ENCODE measurements at places on chromosomes 12 and 14.

- no peak for DNase-seq
These were observed 556.6 kb downstream of the CCER1 start for GRCh38 chr12:90398285-90398836.

- DNase-seq: peak; percentile 93
These were observed at the start of gene CDKN1B for GRCh38 chr12:12716793-12717585. Gene CDKN1B (plus strand): TSS chr12:12717368. CDS start chr12:12717840, 472 bp downstream.

DNA sequence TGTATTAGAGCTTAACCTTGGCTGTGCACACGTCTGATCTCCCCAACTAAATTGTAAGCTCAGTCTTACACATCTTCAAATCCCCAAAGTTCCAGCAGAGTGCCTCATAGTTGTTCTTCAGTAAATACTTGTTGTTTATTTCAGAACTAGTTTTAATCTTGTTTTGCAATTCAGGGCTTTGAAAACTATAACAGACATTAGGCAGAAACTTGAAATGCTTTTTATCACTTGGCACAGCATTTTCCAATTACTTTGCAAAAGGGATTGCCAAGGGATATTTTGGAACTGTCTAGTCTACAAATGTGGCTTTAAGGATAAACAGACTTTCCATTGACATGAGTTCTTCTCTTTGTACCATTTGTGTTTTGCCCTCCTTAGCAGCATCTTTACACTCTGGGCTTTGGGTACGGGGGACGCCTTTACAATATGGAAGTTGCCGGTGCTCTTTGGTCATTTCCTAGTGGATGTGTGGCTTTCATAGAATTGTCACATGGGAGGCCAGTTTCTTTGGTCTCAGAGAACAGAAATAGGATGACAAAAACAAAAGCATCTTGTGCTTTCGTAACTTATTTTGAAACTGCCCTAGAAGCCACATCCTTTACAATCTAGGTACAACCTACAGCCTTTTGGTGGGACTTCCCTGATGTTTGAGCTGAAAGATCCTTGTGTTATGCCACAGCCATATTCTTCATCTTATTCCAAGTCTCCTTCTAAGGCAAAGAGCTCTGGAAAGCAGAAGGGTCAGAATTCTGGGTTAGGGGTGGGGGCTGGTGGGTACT, 96.9 kb downstream of the NPAS3 start:
- DNase-seq: no peak

DNA sequence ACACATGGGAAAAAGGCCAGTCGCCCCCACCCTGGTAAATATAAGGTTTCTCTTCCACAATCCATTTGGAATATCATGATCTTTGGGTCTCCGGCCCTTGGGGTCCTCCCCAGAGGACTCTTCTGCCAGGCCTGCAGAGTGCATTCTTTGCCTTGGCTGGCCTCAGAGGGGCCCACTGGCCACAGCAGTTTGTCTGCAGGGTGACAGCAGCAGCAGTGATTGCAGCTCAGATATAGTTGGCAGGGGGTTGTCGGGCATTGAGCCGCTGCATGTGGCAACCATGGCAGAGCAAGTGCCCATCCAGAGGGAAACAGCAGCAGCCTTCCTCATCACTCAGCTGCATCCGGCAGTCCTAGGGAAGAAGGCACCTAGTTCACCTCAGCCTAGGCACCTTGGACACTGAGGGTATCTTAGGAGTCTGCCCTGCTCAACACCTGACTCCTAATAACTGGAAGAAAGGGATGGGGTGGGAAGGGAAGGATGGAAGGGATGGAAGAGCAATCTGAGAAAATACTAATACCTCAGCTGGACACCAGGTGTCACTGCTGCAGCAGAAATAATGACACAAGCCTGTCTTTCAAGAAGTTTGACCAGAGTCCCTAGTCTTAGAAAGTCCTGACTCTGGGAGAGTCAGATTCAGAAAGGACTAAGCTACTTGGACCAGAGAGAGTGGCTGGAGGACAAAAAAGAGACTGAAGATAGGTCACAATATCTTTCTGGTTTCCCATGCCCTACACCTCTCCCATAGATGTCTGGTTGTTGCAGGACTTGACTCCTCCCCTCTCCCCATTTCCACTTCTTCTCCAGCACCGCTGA, 8.9 kb downstream of the AJUBA start:
- peak; percentile 52 for DNase-seq

DNA sequence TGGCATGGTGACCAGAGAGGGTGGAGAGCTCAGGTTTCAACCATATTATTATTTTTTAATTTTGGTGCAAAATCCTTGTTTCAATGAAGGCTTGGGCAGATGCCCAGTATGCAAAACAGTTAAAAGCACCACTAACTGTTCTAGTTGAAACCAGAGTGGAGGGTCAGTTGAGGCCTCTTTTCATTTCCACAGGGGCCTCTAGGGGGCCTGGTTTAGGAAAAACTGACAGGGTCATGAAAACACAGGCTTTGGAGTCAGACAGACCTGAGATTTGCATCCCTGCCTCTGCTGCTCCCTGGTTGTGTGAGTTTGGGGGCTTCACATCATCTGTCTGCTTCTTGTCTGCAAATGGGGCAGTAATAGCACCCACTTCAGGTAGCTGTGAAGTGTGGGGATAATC, 3.3 kb upstream of the RPH3A start:
- no peak for DNase-seq

DNA sequence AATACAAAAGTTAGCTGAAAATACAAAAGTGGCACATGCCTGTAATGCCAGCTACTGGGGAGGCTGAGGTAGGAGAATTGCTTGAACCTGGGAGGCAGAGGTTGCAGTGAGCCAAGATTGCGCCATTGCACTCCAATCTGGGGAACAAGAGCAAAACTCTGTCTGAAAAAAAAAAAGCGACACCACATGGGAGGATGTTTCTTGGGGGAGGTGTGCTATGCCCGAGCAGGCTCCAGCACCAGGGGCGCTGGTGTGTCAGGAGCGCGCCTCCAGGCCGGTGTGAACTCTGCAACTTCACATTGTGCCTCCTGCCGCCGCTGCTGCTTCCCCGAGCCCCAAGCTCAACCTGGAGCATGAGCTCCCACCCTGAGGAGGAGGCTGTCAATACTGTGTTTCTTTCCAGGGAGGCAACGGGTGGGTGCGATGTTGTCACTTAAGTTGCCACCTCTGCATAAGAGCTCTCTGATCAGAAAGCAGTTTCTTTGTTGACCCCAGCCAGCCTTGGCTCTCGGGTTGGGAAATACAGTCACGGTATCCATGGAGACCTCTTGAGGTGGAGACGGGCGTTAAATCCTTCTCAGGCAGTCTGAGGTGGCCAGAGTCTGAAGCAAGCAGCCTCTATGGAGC, 18.9 kb downstream of the DEGS2 start:
- DNase-seq: no peak

- DNase-seq: no peak
These were observed 171.1 kb upstream of the PRMT8 start for GRCh38 chr12:3319723-3320492.

GRCh38 chr14:99129211-99129696, 142.7 kb downstream of the BCL11B start:
- no peak for DNase-seq

DNA sequence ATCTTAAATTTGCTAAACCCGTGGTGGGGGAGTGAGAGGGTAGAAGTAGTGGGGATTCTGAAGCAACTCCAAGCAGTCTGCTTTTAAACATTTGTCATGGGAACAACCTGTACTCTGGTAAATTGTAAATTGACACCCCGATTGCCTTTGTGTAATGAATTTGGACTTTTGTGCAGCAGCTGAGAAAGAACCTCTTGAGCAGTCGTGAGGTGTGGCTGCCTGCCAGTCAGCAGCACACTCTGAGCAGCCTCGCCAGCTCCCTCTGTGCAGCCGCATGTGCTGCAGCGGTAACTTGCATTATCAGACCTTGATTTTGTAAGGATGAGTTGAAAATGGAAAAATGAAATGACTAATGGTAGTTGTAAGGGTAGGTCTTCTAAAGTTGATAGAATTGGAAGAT, 74.3 kb downstream of the SUSD6 start:
- DNase-seq: no peak

DNA sequence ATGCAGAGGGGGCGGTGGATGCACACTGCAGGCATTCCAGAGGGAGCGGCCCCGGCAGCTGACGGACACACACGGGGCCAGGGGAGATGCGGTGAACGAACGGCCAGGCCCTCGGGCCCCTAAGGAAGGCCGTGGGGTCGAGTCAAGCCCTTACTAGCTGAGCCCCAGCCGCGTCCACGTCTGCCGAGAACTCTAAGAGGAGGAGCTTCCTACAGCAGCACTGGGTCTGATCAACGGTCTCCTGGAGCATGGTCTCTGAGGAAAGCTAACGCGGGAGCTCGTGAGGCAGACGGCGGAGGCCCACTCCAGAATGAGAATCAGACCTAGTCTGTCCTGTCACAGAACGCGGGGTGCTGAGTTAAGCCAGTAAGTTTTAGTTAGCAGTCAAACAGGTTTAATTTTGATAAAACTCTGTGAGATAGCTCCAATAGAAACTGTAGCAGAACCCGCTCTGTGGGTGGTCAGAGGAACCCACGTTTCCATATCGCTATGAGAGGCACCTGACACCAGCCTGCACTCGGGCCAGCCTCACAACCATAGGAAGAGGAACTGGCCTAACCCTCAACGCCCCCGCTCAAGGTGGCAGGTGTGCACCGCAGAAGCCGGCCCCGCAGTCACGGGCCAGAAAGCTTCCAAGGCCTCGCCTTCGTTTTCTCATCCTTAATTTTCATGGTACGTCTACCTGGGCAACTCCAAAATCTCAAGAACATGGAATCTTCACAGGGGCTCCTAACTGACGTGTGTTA, 55.5 kb downstream of the CDC42BPB start:
- no peak for DNase-seq

GRCh38 chr14:96126339-96126782, 78.3 kb upstream of the BDKRB2 start:
- peak; percentile 74 for DNase-seq

DNA sequence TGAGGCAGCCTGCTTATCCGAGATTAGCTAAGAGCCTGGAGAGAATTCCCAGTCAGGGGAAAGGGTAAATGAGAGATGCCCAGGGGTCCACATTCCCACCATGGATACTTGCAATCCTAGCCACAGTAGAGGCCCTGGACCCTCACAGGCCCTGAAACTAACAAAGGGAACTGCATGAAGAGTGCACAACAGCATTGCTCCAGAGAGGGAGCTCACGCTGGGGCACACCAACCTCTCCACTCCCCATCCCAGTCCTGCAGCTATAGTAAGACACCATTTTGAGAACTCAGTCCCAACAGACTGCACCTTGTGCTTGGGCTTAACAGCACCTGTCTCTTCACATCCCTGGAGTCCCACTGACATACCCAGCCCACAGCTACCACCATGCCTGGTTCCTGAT, 30.5 kb downstream of the CEP83 start:
- DNase-seq: no peak

DNA sequence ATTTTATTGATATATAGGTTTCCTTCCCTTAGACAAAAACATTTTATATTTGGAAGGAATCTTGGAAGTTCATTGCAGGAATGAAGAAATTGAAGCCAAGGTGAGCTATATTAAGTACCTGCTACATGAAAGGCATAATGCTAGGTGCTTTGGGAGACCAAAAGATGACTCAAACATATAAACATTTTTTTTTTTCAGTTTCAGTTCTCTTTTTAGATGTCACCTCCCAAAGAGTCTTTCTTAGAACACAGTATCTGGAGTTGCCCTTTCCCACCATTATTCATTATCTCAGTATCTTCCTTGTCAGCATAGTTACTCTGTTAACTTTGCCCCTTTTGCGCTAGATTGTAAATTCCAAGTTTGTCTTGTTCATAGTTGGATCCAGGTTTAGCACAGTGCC, 1.1 kb downstream of the LIN52 start:
- no peak for DNase-seq

- DNase-seq: no peak
These were observed 123.1 kb downstream of the PRIMA1 start for GRCh38 chr14:93665169-93665568.

DNA sequence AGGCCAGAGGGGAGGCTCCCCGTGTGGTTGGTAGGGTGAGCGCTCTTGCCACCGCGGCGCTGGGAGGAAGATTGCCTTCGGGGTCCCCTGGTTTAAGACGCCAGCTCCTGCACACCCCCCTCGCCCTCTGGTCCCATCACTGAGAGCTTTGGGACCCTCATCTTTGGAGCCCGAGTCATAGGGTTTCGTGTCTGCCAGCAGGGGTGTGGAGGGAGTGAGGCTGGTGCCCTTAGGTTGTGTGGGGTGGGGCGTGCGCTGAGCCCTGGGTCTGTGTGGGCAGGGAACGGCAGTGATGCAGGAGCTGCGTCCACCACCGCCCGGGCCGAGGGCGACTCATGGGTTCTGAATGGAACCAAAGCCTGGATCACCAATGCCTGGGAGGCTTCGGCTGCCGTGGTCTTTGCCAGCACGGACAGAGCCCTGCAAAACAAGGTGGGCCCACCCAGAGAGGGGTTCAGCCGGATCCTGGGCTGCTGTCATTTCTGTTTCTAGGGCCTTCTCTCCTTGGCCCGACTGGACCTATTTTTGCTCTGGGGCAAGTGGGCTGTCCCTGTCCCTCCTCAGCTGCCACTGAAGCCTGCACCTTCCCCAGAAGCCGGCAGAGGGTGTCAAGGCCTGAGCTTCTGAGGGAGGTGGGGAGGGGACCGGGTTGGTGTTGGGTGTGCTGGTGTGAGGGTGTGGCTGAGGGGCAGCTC, 12.1 kb downstream of the ACADS start:
- no peak for DNase-seq
